D341Med (cell line): ENCODE measurements at places on chromosomes 2 and 18.

DNA sequence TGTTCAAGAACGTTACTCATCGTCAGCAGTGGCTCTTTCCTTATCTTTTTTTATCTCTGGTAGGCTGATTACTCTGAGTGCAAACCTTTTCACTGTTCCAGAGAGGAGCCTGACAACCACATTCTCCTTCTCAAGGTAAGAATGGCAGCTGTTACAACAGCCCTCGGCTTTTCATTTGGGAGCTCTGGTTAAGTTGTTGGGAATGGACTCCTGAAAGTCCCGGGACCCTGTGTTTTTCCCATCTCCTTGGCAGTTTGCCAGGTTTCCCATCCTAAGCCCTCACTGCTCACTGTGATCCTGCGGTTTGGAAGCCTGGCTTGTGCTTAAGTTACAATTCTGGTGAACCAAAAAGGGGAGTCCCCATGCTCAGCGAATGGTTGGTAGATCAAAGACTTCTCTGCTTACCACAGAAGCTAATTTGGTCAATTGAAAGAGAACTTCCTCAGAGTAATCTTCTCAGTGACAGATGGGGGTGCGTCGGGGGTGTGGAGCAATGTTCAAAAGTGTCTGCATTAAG lies 122.3 kb downstream of the LYPD6B start:
- DNase-seq, result no peak

GRCh38 chr2:113799375-113799774 lies 42.9 kb upstream of the SLC35F5 start:
- no peak for DNase-seq

DNA sequence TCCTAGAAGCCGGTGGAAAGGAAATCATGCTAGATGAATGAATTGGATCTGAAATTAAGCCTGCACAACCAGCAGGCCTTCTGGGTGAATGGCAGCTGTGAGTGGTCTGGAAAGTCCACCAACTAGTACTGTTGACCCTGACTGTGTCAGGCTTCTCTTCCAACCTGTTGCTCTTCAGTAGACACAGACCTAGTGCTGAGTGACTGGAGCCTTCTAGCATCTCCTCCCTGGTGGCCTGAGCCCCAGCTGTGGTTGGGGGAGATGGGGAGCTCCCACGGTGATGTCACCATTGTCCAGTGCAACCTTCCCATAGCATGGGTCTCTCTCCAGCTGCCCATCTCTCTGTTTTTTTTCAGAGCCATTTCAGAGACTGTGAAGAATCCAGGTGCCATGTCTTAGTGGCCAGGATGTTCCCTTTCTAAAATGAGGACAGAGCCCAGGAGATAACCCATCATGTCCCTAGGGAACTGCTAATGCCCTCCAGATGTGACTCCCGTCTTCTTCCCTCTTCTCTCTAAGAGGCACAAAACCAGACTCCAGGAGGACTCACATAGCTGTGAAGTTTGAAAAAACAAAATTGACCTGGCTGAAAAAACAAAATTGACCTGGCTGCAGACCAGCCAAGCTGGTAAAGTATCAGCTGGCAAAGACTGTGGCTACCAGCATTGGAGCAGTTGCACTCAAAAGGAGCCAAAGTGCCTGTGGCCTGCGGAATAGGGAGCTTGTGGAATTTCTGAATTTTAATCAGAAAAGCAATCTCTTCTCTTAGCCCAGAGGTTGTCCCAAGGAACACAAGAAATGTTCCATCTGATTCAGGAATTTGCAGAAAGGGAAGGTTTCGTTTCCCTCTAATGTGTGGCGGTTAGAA lies 67.4 kb upstream of the RPL31 start:
- DNase-seq, result no peak

DNA sequence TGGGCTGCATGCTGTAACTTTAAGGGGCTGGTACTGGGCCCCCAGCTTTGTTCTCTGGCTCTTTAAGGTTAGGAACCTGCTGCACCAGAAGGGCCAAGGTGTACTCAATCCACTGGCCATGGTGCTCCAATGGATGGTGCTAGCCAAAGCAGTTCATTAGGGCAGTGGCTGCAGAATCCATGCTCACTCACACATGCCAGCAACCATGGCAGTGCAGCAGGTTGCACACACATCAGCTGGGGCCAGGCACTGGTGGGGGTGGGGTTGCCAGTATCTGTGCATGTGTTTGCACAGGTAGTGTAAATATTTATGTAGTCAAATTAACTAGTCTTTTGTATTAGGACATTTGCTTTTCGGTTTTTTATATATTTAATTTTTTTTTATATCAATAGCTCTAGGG lies 228.3 kb upstream of the EPC2 start:
- no peak for DNase-seq
